ENCODE measurements at places on chromosomes 3 and 15. TPM values are rescaled to one million over a fixed set of nuclear protein-coding genes. Genes with fewer than 3 reads are reported as not detected.

- no peak overlapping the region for H3K4me3 ChIP-seq
- H3K27me3 ChIP-seq = no peaks in the 10 kb centered on the region
- no peak for DNase-seq
- peaks cover 18% of the 10 kb centered on the region for H3K36me3 ChIP-seq
These were observed 52.1 kb downstream of the TASOR start for GRCh38 chr3:56630966-56631365.

- no peaks in the 10 kb centered on the region for H3K27me3 ChIP-seq
- no peak overlapping the region for H3K4me3 ChIP-seq
- peaks cover 11% of the 10 kb centered on the region for H3K4me1 ChIP-seq
- H3K27ac ChIP-seq = peak overlapping the region; percentile 82
- DNase-seq = peak; percentile 66
- H3K36me3 ChIP-seq = no peaks in the 10 kb centered on the region
These were observed 56.7 kb upstream of the BLM start for GRCh38 chr15:90660195-90660998.

- peak overlapping the region; percentile 37 for H3K27ac ChIP-seq
- H3K36me3 ChIP-seq = no peaks in the 10 kb centered on the region
These were observed 97.2 kb downstream of the CHST2 start for GRCh38 chr3:143216709-143217182.

Gene LRRK1
- 8.2 TPM for total RNA-seq

Gene FAM3D
- not detected for total RNA-seq

Gene NR1I2
- total RNA-seq = 0.54 TPM

DNA sequence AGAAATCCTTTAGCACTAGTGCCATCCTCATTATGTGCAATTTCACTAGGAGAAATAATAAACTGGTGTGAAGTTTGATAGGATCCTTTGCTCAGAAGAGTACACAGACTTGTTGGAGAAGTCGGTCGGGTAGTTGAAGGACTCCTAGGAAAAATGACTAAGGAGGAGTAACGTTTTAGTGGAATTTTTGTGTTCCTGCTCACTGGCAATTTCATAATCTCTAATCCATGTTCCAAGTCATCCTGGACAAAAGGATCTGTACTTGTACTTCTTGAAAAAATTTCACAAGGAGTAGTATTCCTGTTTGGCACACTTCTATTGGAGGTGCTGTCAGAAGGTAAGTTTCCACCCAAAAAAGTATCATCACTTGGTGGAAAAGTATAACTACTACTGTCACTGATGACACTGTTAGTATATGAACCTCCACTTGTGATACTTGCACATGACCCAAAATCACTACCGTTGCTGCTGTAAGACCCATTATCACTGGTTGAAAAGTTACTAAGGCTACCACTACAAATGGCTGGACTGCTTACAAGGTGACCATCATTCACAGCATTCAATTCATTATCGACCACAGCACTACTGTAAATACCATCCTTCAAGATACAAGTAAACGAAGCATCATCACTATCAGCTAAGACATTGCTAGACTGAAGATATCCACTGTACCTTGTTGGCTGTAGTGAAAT is 77.4 kb downstream of the NEDD4 start:
- peaks cover 4% of the 10 kb centered on the region for H3K4me1 ChIP-seq
- no peak for DNase-seq
- H3K36me3 ChIP-seq = no peaks in the 10 kb centered on the region
- H3K4me3 ChIP-seq = no peak overlapping the region
